GF-D8 (cell line): ENCODE measurements at places on chromosomes 7 and 10.

GRCh38 chr10:95236068-95236903, 42.2 kb downstream of the ACSM6 start:
- no peak for DNase-seq

GRCh38 chr10:132452216-132452650, 55.2 kb downstream of the PWWP2B start:
- DNase-seq: no peak

DNA sequence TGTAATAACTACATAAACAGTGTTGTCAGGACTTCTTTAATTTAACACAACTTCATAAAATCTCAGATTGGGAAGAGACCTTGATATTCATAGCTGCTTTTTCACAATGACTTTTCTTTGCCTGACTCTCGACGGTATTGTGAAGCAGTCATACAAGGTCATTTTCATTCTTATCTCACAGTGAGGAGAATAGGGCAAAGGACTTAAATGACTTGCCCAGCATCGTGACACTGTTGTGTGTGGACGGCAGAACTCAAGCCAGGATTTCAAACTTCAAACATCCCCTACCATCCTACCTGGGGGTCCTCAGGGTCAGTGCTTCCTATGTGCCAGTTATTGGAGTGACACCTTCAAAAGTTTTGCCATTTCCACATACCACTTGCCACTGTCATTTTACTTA, 138.5 kb upstream of the GDF10 start:
- no peak for DNase-seq

DNA sequence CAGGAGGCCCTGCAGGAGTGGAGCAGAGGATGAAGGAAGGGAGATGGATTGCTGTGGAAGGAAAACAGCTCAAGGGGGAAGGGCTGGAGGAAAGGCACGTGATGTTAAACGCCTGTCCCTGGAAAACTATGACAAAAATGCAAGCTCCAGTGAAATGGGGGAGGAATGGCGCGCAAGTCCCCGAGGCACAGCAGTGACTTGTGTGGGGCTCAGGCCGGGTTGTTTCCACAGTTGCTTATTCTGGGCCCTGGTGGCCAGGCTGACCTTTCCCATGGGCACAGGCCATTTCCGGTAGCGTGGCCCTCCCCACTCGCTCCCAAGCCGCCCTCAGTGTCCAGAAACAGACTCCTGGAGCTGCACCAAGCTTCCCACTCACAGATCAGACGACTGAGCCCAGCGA, 68.1 kb upstream of the PDGFA start:
- no peak for DNase-seq

GRCh38 chr10:2948127-2948854, 119.1 kb upstream of the PFKP start:
- DNase-seq: no peak

- DNase-seq: no peak
These were observed 335.0 kb upstream of the GLI3 start for GRCh38 chr7:42572056-42572455.

DNA sequence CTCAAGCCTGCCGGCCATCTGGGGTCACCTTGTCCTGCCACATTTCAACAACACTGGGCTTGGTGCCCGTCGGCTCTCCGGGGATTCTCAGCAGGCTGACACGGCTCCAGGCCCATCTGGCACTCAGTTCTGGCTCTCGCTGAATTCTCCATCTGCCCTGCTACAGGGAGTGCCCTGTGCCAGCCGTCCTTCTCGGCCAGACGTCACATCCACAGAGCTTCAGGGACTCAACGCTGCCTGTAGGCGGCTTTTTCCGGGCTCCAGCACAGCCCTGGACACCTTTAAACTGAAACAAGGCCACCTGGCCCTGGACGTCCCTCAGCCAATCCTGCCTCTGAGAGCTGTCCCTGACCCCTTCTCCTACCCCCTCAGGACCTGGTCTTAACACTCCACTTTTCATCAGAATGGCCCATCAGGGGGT, 43.0 kb downstream of the TMEM130 start:
- DNase-seq: no peak

- no peak for DNase-seq
These were observed 16.5 kb downstream of the DENND10 start for GRCh38 chr10:119120413-119120867.

- no peak for DNase-seq
These were observed 5.4 kb downstream of the ATP6V1F start for GRCh38 chr7:128867842-128868623.

- DNase-seq: no peak
These were observed 85.9 kb upstream of the KMT2C start for GRCh38 chr7:152521420-152522337.

DNA sequence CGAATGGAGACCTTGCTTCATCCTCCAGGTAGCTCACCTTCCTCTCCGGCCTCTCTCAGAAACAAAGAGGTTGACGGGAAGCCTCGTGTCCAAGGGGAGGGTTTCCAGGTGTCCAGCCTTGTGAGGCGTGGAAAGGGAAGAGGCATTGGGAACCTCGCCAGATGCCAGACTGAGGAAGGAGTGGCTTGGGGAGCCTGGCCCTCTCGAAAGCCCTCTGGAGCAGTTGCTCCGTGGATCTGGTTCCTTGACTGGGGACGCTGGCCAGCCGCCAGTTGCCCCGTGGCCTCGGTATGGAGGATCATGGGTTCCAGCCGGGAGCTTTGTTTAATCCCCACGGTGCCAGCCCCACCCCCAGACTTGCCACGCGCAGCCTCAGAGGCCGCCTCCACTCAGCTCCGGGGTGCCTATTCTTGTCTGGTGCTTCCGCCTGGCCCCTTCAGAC, 30.3 kb upstream of the SUN1 start:
- DNase-seq: no peak

- no peak for DNase-seq
These were observed 179.3 kb downstream of the TFEC start for GRCh38 chr7:115851291-115851690.

DNA sequence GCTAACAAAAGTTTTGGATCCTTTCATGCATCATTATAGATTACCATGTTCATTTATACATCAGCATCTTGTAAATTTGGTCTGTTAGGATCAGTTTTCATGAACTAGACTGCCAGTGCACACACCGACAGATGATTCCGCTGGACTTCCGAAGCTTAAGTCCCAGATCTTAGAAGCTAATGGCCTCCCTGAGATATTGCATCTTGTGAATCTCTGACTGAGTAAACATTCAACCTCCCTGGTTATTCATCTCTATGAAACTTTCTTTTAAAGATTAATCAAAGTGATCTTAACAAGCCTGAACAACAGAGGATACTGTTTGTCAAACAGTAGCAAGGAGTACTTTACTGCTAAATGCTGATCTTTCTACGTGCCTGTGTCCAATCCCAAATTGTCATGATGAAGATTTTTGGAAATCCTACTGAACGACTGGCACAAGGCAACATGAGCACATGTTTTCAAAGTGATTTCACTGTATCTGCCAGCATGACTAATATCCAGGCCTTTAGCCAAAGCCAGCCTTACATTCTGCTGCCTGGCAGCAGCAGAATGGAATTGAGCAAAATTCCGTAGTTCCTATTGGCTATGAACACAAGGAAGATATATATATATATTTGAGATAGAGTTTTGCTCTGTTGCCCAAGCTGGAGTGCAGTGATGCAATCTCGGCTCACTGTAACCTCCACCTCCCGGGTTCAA, 91.3 kb upstream of the ANK3 start:
- no peak for DNase-seq

DNA sequence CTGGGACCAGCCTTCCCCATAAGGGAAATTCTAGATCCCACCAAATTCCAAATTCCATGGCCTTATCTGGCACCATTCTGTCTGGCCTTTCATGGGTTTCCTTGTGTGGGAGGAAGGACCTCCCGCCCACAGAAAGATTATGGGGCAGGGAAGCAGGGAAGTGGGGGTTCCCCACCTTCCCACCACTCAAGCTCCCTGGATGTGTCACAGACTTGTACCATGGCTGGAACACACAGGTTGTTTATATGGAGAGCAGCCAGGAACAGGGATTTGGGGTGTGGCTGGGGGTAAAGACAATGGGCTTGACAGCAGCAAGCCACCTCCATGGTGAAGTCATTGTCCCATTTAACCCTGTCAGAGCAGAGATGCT, 18.3 kb downstream of the UNC5B start:
- no peak for DNase-seq

DNA sequence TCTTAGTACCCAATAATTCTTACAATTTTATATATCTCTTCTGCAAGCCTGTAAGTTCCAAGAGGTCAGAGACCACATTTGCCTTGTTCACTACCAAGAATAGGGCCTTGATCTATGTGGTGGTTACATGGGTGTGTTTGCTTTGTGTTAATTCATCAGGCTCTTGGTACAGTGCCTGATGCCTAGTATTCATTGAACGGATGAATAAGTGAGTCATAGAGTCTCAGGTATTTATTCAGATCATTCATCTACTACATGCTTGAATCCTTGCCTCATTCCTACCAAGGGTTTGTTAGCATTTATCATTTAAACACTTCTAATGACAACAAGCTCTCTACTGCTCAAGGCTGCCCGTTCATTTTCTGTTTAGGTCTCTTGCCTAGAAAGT, 11.3 kb upstream of the SGPL1 start:
- no peak for DNase-seq

GRCh38 chr7:135391514-135391913, 118.4 kb downstream of the CNOT4 start:
- DNase-seq: no peak

DNA sequence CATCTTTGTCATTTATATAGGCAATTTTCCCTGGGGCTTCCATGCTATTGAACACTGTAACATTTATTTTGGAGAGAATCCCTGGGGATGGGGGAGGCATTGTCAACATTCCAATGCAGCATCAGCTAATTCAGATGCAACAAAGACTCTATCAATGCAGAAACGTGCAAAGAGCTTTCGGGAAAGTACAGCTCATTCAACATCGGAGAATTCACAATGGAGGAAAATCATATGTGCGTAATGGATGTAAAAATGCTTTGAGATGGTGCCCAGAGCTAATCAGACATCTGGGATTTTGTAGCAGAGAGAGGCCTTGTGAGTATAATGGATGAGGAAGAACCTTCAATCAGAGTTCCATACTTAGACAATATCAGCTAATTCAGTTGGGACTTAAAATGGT, 28.3 kb upstream of the FIS1 start:
- no peak for DNase-seq

DNA sequence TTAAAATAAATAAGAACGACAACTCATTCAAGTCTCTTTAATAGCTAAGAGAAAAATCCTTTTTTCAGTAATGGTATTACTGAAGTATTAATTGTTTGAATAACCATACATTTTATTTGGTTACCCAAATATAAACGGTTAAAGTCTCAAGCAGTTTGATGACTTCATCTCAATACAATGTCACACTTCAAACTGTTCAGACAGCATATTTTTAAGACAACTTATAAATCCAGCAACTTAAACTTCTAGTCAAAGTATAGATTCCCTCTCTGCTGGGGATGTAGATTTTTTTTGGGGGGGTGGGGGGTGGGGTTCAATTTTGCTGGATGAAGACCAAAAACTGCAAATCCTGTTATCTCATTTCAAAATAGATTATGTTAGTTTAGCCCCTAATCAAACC, 42.0 kb downstream of the GNA12 start:
- no peak for DNase-seq

DNA sequence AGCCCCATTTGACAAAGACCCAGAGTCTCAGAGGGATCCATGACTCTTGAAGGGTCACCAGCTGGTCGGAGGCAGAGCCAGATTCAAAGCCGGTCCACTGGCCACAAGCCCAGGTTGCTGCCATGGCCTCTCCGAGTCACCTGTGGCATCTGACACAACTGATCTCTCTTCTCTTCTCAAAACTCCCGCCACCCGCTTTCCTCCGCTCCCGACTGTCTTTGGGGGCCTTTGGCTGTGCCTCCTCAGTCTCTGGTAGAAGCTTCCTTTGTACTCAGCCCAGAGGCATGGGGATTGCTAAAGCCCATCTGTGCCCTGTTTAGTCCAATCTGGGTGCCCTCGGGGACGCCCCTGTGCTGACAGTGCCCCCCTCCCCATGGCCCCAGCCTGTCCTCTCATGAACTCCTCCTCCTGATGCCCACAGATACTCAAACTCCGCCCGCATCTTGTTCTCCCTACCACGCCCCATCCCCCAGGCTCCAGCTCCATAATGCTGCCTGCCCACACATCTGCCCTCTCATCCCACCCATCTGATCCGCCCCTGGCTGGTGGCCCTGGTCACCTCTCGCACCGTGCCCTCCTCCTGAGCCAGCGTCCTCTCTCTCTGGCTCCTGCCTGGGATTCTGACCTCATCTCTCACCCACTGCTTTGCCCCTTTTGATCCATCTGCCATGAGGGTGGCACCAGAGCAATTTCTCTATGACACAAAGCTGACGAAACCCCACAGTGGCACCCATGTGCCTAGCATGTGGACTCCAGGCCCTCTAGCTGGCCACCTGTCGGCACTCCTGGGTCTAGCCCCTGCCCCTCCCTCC, 150.6 kb downstream of the SLIT1 start:
- no peak for DNase-seq

DNA sequence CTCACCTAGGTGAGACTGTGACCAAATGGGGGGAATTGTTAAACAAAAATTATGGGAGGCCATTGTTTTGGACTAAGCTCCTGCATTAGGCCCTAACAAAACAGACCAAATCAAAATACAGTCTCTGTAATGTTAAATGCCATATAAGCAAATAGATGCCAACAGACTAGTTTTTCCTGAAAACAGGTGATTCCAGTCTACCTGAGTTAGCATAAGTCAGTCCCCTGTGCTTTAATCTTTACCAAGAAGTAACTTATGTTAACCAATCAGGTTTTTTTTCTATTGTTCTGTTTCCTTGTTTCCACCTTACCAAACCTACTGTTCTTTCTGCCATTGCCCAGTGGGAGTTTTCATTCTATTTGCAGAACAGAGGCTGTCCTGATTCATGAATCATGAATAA, 48.0 kb downstream of the PDZD8 start:
- DNase-seq: no peak

- DNase-seq: no peak
These were observed 30.8 kb upstream of the AP5Z1 start for GRCh38 chr7:4744391-4745264.
